ENCODE measurements at places on chromosomes 1 and 21.

GRCh38 chr1:37482796-37483744 lies 8.7 kb downstream of the ZC3H12A start:
- DNase-seq: no peak

GRCh38 chr1:201511941-201512539 lies 5.1 kb upstream of the CSRP1 start:
- DNase-seq: no peak

DNA sequence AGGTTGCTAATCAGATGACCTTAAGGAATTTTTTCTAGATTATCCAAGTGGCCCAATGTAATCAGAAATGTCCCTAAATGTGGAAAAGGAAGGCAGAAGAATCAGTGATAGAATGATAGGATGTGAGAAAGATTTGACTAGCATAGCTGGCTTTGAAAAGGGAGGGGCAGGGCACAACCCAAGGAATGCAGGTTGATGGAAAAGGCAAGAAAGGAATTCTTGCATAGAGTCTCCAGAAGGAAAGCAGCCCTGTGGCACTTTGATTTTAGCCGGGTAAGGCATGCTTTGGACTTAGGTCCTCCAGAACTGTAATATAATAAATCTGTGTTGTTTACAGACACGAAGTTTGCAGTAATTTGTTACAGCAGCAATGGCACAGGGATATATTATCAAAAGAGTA lies 375.7 kb upstream of the B3GALT2 start:
- DNase-seq: no peak

DNA sequence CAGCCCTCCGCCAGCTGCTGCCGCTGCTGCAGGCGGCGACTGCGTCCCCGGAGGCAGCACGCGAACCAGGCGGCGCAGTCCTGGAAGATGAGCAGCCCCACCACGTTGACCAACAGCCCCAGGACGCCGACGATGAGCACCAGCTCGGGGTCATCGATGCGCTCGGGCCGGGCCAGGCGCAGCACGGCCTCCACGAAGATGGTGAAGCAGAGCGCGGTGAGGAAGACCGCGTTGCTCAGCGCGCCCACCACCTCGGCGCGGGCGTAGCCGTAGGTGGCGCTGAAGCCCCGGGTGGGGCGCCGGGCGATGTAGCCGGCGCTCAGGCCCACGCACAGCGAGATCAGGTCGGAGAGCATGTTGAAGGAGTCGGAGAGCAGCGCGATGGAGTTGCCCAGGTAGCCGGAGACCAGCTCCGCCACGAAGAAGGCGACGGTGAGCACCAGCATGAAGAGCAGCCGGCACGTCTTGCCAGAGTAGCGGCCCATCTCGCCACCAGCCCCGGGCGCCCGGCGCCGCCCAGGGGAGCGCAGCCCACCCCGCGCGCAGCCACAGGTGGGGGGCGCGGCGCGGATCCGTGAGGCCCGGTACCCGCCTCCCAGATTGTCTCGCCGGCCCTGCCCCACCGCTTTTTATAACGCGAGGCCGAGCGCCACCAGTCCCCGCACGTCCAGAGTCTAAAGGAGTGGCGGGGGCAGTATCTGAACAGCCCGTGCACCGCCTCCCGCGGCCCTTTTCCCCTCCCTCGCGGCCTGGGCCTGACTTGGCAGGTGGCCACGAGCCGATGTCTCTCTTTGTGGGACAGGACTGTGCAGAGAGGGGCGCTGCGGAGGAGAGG lies at the start of gene SLC30A10:
Gene SLC30A10, minus strand, starts transcription at position 602 of the 835 bp plus-strand sequence. Its CDS starts 117 bp downstream, at position 485.
- DNase-seq: peak; percentile 89

GRCh38 chr1:24298606-24299005 lies 20.6 kb upstream of the GRHL3 start:
- no peak for DNase-seq

DNA sequence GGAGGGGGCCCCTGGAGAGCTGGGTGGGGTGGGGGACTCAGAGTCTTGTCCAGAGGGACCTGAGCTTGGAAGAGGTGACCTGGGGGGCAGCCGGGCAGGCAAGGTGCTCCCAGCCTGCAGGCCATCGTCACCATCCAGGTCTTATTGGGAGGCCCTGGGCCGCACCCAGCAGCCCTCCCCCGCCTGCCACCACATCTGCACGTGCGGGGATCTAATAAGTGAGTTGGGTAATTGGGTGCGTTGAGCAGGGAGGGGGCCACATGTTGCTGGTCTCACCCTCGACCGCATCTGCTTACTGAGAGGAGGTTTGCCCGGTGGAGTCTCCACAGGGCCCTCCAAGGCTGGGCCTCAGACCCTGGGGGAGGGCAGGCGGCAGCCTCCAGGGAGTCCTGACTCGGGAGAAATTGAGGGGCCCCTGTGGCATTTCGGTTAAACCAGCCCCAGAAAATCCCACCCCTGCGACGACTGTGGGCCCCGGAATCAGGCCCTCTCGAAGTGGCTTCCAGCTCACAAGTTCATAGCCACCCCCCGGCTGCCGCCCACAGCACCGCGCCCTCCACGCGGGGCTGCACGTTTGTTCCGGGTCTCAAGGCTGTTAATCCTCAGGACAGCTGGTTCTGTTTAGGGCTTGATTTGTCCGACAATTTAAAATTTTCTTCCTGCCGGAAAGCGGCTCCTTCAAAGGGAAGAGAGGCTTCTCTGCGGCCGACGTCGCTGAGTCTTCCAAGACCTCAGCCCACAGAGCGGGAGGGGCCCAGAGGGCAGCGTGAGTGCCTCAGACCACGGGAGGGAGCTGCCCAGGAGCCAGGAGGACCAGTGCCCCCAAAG lies 14.7 kb upstream of the COL6A2 start:
- DNase-seq: peak; percentile 26

Data from D341Med (cell line).